GM12892 (cell line): ENCODE measurements at places on chromosomes 2 and 18.

DNA sequence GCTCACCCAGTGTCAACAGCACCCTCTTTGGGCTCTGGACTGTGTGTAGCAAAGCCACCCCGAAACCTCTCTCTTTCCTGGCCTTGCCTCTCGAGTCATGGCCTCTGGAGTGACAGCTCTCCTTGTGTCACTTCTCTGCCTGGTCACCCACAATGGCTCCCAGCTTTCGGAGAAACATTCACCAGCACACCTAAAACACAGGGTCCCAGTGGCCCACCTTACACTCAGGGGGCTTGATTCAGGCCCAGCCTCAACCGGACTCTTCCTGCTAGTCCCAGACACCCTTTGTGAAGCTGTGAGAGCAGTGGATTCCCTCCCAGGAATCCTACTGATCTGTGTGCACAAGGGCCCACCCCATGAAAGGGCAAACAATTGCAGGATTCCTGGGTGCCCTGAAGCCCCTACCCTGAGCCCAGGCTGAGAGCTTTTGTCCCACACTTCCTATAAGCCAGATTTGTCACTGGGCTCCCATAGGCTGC lies 137.2 kb upstream of the HAAO start:
- DNase-seq = no peak

GRCh38 chr2:152419944-152420343 lies 85.0 kb downstream of the FMNL2 start:
- no peak for DNase-seq

DNA sequence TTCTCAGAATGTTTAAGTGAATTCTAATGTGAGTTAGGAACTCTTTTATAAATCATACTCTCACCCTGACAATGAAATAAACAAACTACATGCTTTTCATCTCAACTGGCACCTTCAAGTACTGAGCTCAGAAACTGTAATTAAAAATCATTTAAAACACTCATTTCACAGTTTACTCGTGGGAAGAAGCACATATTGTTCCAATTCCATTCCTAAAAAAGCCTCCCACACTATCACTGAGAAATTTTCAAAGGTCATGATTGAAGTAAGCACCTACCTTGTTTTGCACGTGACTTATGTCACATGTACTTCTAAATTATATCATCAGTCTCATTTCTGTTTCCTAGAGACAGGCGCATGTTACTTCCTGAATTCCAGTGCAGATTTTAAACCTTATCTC lies 678.1 kb upstream of the SLC8A1 start:
- no peak for DNase-seq

DNA sequence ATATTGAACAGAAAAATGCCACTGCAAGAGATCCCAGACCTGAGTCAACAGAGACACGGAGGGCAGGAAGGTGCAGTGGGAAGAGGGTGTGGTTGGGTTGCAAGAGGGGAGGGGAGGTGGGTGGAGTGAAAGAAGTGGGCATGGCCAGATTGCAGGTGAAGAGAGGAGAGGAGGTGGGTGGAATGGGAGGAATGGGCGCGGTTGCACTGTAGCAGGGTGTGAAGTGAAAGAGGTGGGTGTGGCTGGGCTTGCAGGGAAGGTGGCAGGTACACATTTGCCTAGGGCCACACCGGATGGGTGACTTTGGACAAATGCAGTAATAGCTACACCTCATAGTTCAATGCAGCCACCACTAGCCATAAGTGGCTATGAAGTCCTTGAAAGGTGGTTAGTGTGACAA lies 71.1 kb downstream of the DOCK10 start:
- DNase-seq = no peak

GRCh38 chr2:76675212-76675611 lies 847.0 kb downstream of the LRRTM4 start:
- DNase-seq = no peak

DNA sequence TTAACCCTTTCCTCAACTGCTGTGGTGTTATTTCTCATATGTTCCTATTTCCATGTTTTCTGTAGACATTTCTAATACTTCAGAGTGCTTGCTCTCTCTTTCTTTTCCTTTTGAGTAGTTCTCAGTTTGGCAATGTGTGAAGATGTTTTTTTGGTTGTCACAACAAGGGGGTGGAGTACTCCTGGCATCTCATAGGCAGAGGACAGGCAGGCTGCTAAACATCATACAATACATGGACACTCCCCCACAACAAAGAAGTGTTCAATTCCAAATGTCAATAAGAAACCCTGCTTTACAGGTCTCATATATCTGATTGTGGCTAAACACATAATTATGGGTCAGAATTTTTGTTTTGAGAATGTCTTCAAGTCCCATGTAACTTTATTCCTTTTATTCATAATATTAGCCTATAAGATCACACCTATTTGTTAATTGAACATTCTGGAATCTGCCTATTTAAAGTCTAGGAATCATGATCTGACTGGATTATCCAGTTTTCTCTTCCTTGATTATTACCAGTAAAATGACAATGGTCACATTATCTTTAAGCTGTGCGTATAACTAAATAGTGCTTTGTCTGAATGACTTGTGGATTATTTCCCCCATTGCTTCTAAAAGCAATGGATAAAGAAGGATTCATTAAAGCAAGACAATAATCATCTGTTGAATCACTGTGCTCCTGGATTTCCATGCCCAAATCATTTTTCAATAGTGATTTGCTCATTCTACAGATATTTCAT lies 46.8 kb upstream of the ITPRID2 start:
- no peak for DNase-seq

GRCh38 chr2:47259829-47260228 lies 104.7 kb upstream of the STPG4 start:
- no peak for DNase-seq

DNA sequence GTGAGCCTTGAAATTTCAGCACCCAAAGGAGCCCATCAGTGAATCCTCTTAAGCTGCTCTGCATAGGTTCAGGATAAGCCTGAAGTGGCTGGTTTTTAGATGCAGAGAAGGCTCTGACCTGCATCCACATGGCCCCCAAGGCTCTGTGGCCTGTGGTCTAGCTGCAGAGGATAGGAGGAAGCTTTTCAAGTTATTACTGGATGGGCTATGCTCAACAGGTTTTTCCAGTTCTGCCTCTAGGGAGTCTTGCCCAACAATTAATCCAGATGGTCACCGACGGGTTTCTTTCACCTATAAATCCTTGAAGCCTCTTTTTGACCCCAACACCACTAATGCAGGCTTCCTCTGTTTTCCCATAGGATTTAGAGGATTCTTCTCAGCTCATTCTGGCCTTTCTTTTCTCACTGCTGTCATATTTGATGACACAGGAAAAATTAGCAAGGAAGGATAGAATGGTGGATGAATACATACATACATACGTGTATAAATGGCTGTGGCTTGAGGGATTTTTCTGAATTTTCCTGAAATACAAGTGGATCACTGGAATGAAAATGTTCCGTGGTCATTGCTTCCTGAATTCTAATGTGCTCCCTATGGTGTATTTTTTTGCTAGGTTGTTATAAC lies 52.2 kb upstream of the BCL2L11 start:
- DNase-seq = no peak
